ENCODE measurements at places on chromosomes 6 and 20.

DNA sequence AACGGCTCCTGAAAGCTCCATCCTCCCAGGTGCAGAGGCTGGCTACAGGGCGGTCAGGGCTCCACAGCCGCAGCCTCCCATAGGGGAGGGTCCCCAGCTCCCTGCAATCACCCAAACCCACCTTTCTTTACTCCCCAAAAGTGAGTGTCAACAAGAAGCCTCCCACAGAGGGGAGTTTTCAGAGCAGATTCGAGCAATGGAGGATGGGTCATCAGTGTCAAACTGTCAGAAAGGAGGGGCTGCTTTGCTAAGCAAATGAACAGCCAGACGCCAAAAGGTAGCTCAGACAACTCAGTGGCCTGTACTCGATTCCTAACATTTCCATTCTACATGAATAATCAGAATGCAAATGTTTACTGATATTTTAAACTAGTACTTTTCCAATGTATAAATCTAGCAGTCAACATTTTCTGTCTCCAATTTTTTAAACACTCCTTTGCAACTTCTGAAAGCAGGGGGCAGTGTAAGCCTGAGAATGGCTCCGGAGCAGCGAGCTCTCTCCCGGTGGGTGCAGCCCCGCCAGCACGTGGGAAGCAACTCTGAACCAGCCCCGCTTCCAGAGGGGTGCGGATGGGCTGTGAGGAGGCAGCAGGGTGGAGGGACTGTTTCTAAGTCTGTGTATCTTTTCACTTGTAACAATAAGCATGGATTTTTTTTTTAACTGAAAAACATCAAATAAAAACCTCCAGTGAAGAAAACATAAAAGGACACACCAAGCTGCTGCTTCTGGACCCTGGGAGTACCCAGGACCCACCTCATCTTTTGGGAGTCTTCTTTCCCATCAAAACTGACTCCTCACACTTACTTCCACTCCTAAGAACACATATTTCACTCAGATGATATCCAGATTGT is 54.9 kb downstream of the TAF4 start:
- DNase-seq = peak; percentile 76

DNA sequence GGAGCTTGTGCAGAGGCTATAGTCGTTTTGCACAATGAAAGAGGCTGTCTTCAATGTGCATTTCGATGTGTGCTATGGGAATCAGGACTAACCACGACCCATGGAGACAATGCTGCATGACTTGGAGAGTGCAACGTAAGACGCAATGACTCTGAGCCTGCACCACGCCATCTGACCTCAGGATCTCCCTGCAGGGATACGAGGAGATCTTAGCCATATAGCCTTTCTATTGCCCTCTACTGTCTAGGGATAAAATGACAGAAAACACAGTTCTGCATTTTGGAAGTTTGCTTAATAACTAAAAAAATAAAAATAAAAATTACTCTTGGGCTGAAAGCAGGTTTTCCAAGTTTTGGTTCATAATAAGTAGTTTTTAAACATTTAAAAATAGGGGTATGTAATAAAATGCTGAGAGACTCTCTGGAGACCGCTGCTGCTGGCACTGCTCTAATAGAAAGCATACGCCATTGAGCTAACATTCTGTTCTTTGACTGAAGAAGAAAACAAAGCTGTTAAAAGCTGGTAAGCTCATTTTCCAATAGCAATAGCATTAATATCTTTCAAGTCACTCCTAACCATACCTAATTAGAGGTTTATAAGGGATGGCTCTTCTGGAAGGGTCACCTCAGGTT is 87.2 kb downstream of the PDE7B start:
- DNase-seq = no peak

DNA sequence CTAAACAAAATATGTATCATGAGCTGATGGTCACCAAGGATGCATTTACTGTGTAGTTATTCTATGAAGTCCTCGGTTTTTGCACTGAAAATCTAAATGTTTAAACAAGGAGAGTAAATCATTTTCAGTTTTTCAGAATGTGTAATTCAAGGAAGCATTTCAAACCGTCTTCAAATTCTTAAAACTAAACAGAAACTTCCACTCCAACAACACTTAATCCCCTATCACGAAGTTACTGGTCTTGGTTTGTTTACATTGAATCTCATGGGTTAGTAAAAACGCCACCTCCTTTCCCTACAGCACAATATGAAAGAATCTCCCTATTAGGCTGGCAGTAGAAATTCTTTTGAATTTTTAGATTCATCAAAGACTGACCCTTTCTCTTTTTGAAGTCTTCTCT is 192.9 kb downstream of the AIG1 start:
- DNase-seq = no peak

DNA sequence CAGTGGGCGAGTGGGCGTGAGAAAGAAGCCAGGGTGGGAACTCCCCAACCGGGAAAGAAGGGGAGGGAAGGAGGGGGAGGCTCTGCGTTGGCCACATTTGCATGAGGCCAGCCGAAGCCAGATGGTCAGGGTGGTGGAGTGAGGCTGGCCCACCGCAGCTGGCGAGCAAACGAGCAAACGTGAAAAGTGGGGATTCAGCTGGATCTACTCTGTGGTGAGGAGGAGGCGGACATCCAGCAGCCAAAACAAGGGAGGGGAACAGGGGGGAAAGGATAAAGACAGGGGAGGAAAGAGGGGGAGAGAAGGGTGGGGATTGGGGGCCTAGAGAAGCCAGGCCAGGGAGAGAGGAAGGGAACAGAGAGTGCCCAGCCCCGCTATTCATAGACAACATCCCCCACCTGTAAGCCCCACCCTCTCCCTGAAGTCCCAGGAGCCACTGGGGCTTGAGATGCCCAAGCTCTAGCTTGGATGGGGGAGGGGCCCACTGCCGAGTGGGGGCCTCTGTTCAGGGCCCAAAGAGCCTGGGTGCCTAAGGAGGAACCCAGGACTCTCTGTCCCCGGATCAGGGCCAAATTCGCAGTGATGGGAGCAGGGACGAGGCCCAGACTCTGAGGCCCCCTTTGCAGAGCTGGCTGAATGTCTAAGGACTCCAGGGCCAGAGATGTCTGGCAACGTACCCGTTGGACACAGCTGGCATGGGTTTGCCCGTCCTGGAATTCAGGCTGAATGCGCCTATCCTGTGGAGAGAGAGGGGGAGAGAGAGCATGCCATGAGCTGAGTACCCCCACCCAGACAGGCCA is 45.1 kb downstream of the CPNE5 start:
- no peak for DNase-seq

GRCh38 chr6:77019081-77019480 is 444.2 kb downstream of the HTR1B start:
- no peak for DNase-seq

- DNase-seq = no peak
Observed at GRCh38 chr6:106702451-106703110, 73.2 kb downstream of the QRSL1 start.

DNA sequence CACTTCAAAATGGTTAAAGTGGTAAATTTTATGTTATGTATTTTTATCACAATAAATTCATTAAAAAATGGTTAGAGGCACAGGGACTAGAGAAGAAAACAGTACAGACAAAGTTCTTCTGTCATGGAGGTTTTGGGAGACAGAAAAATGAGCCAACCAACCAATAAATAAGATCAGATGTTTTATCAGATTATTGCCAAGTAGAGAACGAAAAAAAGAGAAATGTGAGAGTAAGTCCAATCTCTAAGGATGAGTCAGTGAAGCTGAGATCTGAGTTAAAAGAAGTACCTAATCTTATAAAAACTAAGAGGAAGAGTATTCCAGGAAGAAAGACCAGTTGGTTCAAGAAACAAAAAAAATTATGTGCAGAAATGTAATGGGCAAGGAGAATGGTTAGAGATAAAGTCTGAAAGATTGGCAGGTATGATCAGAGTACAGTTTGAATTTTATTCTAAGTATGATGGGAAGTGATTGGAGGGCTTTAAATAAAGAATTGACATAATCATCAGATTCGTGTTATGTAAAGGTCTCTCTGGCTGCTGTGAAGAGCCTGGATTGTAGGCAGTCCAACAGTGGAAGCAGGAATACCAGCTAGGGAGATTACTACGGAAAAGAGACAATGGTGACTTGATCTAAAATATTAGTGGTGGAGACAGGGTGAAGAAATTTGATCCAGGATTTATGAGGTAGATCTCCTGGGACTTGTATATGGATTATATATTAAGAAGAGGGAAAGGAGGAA is 79.6 kb downstream of the RCAN2 start:
- DNase-seq = no peak
